ENCODE measurements at places on chromosomes 5 and 9. TPM values are rescaled to one million over a fixed set of nuclear protein-coding genes. Genes with fewer than 3 reads are reported as not detected.

Gene PCDHB5
- total RNA-seq: not detected

Gene ZFR
- total RNA-seq: 36.6 TPM

Gene TAF11L5
- not detected for total RNA-seq

Gene CD274
- 12.0 TPM for total RNA-seq

Gene PLAC8L1
- total RNA-seq: 0.23 TPM

Gene IFNA4
- total RNA-seq: not detected

Gene FAM78A
- 0.49 TPM for total RNA-seq

Gene ST8SIA4
- 0.76 TPM for total RNA-seq

Gene TTC16
- not detected for total RNA-seq

Gene POC5
- total RNA-seq: 19.0 TPM
